Pancreas (tissue), 10 donors: ENCODE measurements at places on chromosomes 5 and 9. TPM values are rescaled to one million over a fixed set of nuclear protein-coding genes. Genes with fewer than 3 reads are reported as not detected.

The ECM2 gene
- 3.2 TPM for total RNA-seq

GRCh38 chr5:137751869-137752491 is 2.2 kb downstream of the HNRNPA0 start:
- H3K27me3 ChIP-seq: no peaks in the 10 kb centered on the region
- peak overlapping the region; percentile 95 for H3K4me3 ChIP-seq
- no peaks in the 10 kb centered on the region for H3K36me3 ChIP-seq
- H3K27ac ChIP-seq: no peak overlapping the region
- H3K4me1 ChIP-seq: peaks cover 42% of the 10 kb centered on the region

GRCh38 chr9:107699231-107699630 is 209.7 kb upstream of the KLF4 start:
- no peaks in the 10 kb centered on the region for H3K36me3 ChIP-seq
- no peak overlapping the region for H3K27ac ChIP-seq
- no peaks in the 10 kb centered on the region for H3K4me1 ChIP-seq
- no peak overlapping the region for H3K4me3 ChIP-seq
- H3K27me3 ChIP-seq: no peaks in the 10 kb centered on the region

DNA sequence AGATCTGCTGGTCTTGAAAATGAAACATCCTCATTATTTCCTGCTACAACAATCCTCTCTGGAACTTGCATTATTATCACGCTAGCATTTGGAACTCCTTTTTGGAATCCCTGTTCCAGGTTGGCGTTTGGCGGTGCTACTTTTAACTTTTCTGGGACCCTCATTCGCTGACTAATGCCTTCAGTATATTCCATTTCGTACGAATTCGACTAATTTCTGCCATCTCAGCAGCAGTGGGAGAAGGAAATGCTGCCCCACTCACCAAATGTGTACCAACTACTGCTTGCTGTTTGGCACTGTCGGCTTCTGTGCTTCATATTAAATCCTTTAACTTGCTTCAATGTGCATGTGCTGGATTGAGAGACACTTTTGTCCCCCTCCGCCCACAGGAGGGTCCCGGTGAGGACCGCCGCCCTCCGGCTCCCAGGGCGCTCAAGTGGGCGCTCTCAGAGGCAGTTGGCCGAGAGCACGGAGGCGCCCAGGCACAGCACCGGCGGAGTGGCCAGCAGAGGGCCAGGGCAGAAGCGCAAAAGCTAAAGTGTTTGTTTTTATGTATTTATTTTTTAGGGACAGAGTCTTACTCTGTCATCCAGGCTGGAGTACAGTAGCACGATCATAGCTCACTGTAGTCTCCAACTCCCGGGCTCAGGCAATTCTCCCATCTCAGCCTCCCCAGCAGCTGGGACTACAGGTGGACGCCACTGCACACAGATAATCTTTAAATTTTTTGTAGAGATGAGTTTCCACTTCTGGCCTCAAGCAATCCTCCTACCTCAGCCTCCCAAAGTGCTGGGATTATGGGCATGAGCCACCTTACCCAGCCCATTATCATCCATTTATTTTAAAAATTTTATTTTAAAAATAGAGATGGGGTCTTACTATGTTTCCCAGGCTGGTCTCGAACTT is 11.9 kb downstream of the PDE6A start:
- H3K36me3 ChIP-seq: no peaks in the 10 kb centered on the region
- no peak overlapping the region for H3K27ac ChIP-seq
- peak overlapping the region; percentile 16 for H3K4me3 ChIP-seq
- H3K27me3 ChIP-seq: no peaks in the 10 kb centered on the region
- no peaks in the 10 kb centered on the region for H3K4me1 ChIP-seq
- DNase-seq: no peak

DNA sequence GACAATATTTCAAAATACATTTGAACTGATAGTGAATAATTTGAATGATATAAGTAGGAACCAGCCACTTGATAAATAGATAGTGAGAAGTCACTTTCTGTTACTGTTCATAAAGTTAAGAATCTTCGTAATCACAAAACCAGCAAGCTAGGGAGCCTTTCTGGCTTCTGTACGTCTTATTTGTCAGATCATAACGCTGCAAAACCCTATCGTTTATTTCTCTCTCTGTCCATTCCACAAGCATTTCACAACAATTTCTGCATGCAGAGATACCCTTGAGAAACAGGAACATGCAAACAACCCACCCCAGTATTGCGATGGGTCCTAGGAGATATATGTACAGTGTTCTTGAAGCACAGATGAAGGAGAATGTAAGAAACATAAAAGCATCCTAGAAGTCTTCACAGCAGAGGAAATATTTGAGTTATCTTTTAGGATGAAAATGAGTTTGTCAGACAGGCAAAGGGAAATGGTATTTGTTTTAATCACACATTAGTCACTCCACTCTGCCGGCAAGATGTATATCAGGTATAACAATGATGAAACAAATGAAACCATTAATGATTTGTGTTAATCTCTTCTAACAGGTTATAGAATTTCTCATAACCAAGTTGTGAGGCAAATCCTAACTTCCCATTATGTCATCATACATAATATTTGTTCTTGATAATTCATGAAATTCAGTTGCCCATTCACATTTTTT is 668.7 kb upstream of the FTMT start:
- no peak overlapping the region for H3K4me3 ChIP-seq
- H3K36me3 ChIP-seq: no peaks in the 10 kb centered on the region
- H3K27ac ChIP-seq: no peak overlapping the region
